ENCODE measurements at places on chromosomes 12 and 14.

DNA sequence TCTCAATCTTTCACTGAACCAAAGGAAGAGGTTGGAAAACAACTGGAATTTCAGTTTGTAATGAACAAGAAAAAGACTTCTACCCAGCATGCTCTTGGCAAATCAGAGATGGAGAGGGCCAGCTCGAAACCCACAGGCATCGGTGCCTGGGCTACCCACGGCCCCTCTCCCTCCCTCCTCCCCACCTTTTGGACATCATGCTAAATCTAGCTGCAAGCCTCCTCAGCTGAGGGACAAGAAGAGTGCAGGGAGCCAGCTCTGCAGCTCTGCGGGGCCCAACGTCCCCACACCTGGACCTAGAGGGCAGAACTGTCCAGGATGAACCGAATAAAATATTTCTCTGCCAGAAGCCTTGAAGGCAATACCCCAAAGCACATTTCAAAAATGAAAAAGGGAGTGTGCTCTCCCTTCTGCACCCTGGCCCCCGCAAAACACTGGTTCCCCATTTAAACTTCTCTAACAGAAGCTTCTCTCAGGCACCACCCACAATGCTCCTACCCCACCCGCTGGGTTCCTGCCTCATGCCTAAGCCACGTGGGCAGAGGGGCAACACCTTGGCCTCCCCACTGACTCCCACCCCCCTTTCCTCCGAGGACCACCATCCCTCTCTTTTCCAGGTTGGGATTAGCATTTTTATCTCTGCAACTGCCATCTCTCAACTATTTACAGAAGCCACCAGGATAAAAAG lies 8.2 kb downstream of the CAMKK2 start:
- no peak for DNase-seq

- no peak for DNase-seq
Measured at GRCh38 chr12:24678436-24678835, 270.5 kb downstream of the BCAT1 start.

DNA sequence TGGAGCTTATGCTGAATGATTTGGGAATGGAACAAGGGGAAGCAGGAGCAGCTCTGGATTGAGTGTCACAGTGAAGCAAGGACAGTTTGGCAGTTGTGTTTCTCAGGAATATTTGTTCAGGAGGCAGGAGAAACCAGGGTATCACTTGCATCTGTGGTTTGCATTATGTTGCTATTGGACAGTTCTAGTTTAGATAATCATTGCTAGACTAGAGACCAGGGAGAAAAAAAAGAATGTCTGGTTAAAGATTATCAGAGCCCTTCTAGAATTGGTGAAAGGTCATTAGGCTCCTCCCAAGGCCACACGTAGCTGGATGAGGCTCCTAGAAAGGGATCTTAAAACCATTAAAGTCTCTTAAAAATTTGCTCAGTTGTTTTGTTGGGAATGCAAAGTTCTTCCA lies 17.0 kb upstream of the SRSF5 start:
- no peak for DNase-seq

DNA sequence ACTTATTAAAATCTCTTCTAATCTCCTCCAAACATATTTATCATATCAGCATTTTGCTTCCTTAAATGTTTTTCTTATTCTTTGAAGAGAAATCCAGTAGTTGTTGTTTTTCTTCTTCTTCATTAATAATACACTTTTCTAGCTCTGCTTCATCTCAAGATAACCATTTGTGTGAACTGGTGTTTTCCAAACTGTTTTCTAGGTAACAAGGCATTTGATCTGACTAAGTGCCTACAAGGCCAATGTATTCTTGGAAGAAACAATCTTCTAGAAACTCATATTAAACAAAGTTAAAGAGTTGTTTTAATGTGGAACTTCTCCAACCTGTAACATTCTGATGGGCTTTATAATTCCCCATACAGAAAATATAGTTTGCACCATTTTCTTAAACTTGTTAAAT lies 30.8 kb upstream of the IFNG start:
- no peak for DNase-seq

GRCh38 chr12:8655421-8655820 lies 7.2 kb downstream of the MFAP5 start:
- no peak for DNase-seq

- DNase-seq, result peak; percentile 38
Measured at GRCh38 chr14:94548999-94549985, 11.9 kb upstream of the SERPINA4 start.

GRCh38 chr12:64876388-64877071 lies 52.1 kb downstream of the TBC1D30 start:
- DNase-seq, result no peak

- peak; percentile 9 for DNase-seq
Measured at GRCh38 chr12:3236345-3237187, 159.4 kb downstream of the TSPAN9 start.

- no peak for DNase-seq
Measured at GRCh38 chr12:28563286-28563685, 373.0 kb downstream of the CCDC91 start.

DNA sequence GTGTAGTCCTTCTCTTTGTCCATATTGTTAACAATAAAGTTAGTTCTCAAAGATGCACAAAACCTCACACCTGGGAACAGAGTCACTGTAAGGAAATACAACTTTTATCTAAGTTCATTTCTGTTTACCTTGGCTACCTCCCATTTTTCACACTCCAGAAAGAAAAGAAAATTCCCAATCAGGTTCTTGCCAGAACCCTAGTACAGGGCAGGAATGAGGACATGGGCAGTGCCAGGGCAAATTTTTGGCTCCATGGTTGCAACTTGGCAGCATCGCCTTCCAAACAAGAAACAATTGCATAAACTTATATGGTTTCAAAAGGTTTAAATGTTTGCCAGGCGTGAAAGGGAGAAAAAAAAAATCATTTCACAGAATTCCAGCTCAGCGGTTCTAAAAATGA lies 296.3 kb upstream of the PRKD1 start:
- no peak for DNase-seq

DNA sequence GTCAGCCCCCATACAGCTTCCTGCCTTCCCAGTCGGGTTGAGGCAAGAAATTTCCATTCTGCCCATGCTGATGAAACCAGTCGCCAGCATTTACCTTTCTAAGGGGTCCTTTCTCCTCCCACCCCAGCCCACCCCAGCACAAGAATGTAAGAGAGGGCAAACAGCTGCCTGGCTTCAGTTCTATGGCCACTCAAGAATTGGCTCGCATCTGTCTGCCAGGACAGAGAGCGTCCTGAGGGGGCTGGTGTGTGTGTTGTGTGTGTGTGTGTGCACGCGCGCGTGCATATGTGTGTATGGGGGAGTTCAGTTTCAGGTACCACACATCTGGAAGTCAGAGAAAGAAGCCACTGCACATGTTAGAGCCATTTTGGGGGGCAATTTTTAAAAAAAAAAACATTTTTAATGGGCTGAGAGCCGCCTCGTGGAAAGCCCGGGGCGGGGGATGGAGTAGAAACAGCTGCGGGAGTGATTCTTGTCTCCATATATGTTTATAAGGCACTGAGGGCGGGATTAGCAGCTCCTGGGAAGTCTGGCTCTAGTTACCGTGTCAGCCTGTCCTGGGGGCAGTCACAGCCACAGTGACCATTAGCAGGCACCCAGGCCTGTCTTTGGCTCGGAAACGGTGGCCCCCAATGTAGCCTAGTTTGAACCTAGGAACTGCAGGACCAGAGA lies at the start of gene WNT5B:
Gene WNT5B (plus strand): TSS at position 566 of the 672 bp plus-strand sequence. CDS start 2,124 bp downstream, outside the sequence.
- DNase-seq, result no peak

GRCh38 chr12:77841521-77841920 lies 10.8 kb downstream of the NAV3 start:
- DNase-seq, result no peak

DNA sequence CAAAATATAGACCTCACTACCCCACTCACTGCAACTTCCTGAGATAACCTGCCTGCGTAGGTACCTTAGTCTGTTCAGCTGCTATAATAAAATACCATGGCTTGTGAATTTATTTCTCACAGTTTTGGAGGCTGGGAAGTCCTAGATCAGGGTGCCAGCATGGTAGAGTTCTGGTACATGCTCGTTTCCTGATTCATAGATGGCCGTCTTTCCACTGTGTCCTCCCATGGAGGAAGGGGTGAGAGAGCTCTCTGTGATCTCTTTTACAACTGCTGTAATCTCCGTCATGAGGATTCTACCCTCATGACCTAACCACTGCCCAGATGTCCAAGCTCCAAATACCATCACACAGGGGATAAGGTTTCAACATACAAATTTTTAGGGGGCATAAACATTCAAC lies 49.7 kb downstream of the KCNA1 start:
- no peak for DNase-seq

DNA sequence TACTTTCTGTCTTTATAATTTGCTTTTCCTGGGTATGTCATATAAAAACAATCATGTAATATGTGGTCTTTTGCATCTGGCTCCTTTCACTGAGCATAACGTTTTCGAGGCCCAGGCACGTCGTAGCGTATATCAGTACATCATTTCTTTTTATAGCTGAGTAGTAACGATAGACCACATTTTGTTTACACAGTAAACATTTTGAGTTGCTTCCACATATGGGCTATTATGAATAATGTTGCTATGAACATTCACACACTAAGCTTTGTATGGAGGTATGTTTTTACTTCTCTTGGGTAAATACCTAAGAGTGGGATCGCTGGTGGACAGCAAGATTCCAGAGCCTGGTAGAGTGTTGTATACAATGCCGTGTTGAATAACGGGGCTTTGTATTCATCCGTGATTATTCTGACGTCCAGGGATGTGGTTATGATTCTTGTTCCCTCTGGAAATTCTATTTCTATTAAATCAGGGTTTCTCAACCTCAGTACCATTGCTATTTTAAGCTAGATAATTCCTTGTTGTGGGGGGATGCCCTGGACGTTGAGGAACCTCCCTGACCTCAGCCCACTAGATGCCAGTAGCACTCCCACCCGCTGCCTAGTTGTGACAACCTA lies 38.9 kb upstream of the CIT start:
- no peak for DNase-seq

GRCh38 chr12:42677461-42677860 lies 87.9 kb upstream of the PRICKLE1 start:
- no peak for DNase-seq

GRCh38 chr12:123696646-123697045 lies 15.5 kb upstream of the ATP6V0A2 start:
- no peak for DNase-seq

- DNase-seq, result no peak
Measured at GRCh38 chr12:39369756-39370155, 73.2 kb downstream of the KIF21A start.

DNA sequence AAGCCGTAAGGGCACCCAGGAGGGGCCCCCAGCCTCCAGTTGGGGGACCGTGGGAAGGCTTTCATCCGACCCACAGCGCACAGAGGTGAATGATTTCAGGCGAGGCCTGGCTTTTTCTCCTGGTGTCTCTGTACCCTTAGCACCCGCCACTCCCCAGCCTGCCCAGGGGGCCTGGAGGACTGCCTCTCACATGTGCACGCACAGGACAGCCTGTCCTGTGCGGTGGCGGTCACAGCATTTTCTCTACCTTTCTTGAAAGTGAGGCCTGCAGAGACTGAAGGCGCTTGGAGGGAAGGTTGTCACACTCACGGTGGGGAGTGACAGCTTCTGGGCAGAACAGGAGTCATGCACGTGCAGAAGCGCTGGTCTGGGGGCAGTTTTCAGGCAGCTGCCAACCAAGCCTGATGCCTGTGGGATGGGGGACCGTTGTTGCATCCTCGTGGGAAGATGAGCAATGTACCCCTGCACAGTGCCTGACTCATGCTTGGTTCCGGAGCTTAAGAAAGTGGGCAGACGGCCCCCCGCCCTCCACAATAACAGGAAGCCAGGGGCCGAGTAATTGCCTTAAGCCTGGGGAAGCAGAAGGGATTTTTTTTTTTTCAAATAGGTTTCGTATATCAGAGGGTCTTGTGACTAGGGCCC lies 148.1 kb downstream of the TSPAN9 start:
- no peak for DNase-seq

GRCh38 chr12:98990648-98991047 lies 345.6 kb downstream of the APAF1 start:
- no peak for DNase-seq

DNA sequence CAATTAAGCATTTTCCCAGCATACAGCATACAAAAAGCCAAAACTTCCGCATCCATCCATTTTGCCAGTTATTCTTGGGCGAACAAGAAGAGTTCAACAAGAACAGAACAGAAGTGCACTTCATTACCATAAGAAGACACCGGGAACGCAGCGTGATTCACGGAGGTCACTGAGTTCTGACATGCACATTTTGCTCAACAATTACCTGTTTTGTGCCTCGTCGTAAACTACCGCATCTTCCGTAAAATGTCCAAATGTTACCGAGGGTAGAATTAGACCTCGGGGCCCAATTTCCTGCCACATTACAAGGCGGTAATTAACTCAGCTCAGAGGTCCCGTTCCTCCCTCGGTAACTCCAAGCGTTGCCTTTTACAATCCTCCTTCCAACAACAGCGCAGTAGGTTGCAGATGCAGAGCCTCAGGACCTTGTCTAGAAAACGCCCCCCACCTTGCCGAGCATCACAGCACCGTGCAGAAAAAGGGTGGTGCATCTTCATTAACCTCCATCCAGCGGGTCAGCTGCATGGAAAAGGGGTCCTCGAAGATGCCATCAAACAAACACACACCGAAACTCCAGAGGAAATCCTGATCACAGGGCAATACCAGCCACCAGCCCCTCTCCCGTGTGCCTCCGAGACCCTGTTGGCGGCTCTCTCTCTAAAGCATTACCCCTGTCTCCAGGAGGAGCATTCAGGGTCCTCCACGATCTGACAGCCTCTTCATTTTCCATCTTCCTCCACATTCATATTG lies 125.2 kb downstream of the BCL11B start:
- no peak for DNase-seq

DNA sequence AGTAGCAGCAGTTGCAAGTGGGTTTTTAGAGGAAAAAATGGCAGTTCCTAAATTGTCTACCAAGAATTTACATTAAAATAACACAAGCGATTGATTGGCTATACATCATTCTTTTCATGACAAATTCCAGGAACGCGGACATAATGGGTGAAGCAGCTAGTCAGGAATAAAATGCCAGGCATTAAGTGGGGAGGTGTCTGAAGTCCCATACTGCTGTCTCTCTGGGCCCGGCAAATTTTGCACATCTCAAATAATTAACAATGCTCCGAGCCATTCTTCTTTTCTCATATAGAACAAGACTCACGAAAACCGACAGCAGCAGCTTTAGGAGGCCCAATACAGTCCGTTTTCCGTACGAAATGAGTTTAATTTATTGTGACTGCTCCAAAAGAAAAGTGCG lies 696 bp downstream of the RPL36AL start:
- no peak for DNase-seq
